Activated CD4-positive, alpha-beta T cell treated with anti-CD3 and anti-CD28 coated beads for 4 hours (primary cell): ENCODE measurements at places on chromosomes 11 and 22.

DNA sequence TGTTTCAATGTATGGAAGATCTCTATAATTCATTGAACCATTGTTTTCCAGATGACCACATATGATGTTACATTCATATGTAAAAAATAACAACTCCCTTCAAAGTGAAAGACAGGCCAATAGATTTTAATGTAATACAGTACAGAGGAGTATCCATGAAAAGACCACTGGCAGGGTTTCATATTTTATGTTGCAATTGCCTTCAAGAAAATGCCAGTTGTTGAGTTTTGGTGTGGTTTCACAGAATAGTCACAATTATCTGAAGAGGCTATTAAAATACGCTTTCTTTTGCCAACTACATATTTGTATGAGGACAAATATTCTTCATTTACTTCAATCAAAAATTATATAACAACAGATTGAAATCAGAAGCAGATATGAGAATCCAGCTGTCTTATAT lies 14.3 kb downstream of the AMOTL1 start:
- no peak for DNase-seq

GRCh38 chr11:92885600-92885999 lies 83.9 kb upstream of the MTNR1B start:
- no peak for DNase-seq

- no peak for DNase-seq
Observed at GRCh38 chr11:71330349-71330748, 78.0 kb upstream of the SHANK2 start.

DNA sequence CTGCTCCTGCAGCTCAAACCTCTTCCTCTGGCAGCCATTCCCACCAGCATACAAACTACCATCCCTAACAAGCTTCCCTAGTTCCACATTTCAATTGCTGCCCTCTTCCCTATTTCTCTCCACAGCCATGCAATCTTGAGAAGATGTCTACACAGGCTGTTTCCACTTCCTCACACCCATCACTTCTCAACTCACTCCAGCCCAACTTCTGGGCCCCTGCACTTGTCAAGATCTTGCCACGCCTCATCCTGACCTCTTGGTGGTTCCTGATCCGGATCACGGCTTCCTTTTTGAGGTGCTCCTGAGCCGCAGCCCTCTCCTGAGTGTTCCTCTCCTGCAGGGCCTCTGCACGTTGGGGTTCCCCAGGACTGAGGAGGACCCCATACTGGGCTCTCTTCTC lies 22.6 kb downstream of the RPL27A start:
- no peak for DNase-seq

DNA sequence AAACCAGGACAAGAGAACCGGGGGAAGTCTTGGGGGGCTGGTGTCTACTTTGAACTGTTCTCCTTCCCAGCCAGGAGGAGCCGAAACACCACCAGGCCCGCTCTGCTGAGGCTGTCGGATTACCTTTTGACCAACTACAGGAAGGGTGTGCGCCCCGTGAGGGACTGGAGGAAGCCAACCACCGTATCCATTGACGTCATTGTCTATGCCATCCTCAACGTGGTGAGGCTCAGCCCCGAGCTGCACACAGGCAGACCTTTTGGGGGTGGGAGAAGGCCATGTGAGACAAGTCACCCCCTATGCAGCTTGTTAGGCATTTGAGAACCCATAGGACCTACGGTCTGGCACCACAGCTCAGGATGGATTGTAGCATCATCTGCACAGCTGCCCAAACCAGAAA lies 2.8 kb downstream of the HTR3A start:
- DNase-seq = no peak

DNA sequence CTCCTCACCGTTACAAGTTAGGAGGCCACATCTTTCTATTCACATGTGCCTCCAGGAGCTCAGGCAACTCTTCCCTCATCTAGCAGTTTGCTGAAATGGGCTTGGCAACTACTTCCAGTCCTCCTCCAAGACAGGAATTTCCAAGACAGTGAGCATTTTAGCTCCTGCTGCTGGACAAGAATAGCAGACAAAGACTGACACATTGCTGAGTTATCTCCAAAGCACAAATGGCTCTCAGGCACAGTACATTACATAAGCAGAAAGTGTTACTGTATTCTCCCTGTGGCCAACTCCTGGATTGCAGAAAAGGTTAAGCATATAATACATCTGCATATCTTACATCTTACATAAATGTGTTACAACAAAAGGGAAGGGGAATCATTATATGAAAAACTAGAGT lies 83.2 kb upstream of the POU2AF2 start:
- no peak for DNase-seq

- DNase-seq = no peak
Observed at GRCh38 chr22:46219636-46220035, 30.5 kb downstream of the CDPF1 start.

GRCh38 chr11:10900681-10901415 lies 43.0 kb upstream of the ZBED5 start:
- no peak for DNase-seq
